Esophagus squamous epithelium (tissue), 5 donors: ENCODE measurements at places on chromosomes 12 and 14.

- DNase-seq: no peak
Observed at GRCh38 chr12:98752726-98753125, 107.6 kb downstream of the APAF1 start.

- no peak for DNase-seq
Observed at GRCh38 chr12:12997734-12998133, 2.3 kb downstream of the HEBP1 start.

- DNase-seq: no peak
Observed at GRCh38 chr14:21768116-21768874, 94.7 kb upstream of the OR4E1 start.

DNA sequence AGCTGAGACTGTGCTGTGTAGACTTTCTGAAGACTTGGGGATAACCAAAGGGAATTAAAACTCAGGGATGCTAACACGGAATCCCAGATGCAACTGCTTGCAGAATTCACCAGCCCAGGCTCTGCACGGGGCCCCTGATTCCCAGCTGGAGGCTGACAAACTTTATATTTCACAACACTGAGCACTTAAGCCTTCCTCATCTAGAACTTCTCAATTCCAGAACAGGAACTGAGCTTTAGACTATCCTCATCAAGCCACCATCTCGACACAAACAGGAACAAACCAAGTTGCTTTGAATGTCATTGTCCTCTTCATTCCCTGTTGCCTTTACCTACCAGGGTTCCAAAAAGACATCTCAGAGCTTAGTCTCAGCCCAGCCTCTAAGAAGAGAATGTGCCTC is 22.2 kb downstream of the CCDC63 start:
- no peak for DNase-seq

DNA sequence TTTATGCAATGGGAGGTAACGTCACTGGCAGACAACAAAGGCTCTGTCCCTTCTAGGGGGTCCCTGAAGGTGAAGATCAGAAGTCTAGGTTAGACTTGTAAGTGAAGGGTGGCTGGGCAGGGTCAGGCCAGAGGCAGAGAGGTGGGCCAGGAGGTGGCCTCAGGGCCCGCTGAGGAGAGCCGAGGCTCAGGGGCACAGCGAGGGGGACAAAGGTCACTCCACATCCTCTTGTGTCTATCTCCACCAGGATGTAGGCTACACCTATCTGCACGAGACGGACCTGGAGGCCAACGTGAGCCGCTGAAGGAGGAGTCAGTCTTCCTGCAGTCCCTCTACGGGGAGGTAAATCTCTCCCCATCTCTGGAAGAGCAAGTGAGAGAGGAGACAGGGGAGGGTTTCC is 20.3 kb downstream of the KRT85 start:
- no peak for DNase-seq

DNA sequence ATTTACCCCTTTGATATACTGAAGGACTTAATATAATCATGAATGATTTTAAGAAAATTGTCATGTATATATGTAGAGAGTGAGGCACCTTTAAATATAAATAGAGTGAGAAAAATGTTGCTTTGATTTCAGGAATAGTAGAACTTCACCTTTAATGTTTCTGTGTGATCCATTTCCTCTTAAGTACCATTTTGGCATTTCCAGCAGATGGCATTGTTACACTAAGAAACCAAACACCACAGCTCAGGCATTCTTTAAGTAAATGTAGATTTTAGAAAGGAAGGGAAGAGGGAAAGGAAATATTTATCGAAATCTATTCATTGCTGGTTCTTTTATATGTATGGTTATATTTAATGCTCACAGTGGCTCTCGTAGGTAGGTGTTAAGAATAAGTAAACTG is 556.7 kb upstream of the FBXO33 start:
- no peak for DNase-seq

DNA sequence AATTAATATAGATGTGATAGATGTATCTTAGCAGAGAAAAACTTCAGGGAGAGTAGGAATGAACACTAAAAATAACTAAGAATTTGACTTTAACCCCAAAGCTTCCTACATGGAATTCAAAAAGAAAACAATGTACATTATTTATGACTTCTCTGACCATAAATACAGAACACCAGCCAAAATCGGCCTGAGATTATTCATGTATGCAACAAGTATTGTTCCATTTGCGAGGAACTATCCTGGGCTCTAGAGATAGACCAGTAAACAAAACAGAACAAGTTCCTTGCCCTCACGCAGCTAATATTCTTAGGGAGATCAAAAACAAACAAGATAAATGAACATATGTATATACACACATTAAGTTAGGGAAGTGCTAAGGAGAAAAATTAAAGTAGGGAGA is 432.3 kb upstream of the SOX5 start:
- no peak for DNase-seq

GRCh38 chr12:124399622-124400021 is 104.7 kb downstream of the RFLNA start:
- no peak for DNase-seq

- DNase-seq: no peak
Observed at GRCh38 chr12:124995200-124995961, 1.9 kb downstream of the BRI3BP start.

- DNase-seq: no peak
Observed at GRCh38 chr12:108187831-108188230, 58.7 kb downstream of the WSCD2 start.

GRCh38 chr14:74867673-74868072 is 8.3 kb downstream of the PROX2 start:
- no peak for DNase-seq

GRCh38 chr14:91884664-91885063 is 17.3 kb upstream of the TC2N start:
- DNase-seq: no peak

DNA sequence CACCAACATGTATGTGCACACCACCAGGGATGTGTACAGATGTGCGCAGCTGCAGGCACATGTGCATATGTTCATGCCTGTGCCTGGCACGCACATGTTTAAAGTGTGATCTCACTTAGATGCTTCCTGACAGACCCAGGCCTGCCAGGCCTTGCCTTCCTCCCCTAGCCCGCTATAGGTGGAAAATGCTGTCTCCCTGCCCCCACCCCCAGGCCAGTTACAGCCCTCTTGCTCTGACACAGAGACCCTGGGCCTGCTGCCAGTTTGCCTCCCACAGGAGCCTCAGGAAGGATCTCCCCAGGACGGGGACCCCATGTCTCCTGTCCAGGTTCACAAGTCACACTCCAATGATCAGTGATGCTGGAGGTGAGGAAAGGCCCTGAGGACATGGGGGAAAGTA is 21.6 kb downstream of the FIGNL2 start:
- DNase-seq: no peak

DNA sequence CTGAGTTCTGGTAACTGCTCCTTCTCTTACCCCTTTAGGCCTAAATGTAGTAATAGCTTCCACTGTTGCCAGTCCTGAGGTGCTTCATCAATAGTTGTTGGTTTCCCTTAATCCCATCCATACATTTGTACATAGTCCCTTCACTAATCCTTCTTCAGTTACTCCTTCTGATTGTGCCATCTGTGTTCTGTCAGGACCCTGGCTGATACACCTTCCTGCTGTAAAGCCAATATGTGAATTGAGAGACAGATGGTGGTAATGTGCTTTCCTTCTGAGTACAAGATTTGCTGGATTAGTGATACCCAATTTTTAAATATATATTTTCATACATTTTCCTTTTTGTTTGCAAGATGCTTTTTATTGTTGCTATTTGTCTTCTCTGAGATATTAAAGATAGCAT is 66.4 kb downstream of the OTOGL start:
- DNase-seq: no peak

DNA sequence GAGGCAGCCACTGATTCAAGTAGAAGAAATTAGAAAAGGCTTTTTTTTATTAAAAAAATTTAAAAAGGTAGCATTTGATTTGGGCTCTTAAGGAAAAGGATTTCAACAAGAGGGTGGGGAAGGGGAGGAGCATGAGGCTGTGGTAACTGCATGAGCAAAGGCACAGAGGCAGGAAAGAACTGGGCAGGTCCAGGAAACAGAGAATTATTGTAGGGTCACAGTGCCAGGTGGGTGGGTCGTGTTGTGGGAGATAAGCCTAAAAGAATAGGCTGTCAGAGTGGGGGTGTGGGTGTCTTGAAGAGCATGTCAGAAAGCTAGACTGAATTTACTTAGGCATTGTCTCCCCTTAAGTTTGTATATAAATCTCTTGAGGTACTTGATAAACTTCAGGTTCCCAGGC is 7.8 kb downstream of the LIMA1 start:
- no peak for DNase-seq

GRCh38 chr14:66974397-66975025 is 214.7 kb upstream of the GARIN2 start:
- no peak for DNase-seq

DNA sequence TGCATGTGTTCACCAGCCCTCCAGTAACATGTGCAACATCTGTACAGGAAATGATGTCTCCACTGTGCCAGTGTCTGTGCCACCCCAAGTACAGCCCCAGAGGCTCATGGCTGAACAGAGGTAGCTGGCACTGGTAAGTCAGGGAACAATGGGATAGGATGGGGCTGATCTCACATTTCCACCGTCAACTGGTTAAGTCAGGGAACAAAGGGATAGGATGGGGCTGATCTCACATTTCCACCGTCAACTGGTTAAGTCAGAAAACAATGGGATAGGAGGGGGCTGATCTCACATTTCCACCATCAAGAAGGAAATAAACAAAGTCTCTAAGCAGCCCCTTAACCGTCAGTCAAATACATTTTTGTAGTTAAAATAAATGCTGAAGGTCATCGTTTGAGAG is 246.6 kb downstream of the TMEM132D start:
- no peak for DNase-seq

DNA sequence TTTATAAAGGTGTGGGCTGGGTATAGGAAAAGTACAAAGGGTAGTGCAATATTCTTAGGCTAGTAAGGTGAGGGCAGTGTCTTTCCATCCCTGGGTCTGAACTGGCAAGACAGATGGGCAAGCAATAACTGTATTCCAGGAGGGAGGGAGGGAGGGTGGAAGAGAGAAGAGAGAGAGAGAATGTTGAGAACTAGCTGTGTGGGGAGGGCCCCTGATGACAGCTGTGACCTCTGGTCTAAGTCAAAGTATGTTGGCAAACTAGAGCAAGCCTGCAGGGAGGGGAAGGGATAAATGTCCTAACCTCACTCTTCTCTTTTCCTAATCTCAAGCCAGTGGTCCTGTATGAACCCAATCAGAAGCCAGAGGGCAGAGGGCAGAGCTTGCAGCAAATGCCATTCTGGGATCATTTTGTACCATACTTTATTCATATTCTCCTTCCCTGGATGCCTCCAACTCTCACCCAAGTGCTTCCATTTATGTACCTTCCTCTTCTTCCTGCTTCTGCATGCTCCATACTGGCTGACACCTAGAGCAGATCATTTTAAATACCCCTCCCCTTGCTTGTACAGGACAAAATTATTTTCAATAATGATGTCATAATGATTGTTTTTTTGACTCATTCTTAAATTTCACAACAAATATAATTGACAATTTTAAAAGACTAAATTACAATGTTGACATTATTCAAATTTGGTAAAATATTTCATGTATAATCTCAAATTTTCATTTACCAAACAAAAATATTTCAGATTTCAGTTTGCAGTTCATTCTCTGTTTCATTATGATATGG is 75.9 kb downstream of the AKAP6 start:
- no peak for DNase-seq

GRCh38 chr12:124726596-124727263 is 136.9 kb downstream of the SCARB1 start:
- no peak for DNase-seq

- no peak for DNase-seq
Observed at GRCh38 chr12:2290516-2291065, 237.8 kb downstream of the CACNA1C start.

DNA sequence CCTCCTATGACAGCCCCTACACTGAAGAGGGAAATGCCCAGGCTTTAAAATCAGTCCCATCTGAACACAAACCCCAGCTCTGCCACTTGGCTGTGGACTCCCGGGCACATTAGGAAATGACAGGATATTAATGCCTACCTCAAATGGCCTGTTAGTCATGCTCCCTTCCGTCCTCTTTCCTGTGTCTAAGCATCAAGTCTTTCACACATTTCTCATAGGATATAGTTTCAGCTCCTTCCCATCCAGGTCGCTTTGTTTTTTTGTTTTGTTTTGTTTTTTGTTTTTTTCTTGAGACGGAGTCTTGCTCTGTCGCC is 16.1 kb downstream of the PLEK2 start:
- no peak for DNase-seq

- DNase-seq: no peak
Observed at GRCh38 chr12:124949779-124950728, 35.6 kb upstream of the UBC start.

DNA sequence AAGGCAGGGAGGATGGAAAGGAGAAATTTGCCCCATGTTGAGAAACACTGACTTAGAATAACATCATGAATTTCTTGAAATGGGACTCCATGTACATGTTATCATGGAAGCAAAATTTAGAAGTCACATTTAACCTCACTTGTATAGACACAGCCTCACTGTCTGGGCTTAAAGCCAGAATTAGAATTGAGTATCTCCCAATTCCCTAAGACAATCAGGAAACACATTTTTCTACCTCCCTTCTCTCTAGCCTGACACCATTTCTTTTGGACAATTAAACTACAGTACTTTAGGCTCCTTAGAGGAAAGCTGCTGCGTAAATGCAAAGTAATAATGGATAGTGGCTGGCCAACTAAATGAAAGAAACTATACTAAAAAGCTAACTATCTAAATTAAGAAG is 795.5 kb downstream of the C12orf50 start:
- no peak for DNase-seq

DNA sequence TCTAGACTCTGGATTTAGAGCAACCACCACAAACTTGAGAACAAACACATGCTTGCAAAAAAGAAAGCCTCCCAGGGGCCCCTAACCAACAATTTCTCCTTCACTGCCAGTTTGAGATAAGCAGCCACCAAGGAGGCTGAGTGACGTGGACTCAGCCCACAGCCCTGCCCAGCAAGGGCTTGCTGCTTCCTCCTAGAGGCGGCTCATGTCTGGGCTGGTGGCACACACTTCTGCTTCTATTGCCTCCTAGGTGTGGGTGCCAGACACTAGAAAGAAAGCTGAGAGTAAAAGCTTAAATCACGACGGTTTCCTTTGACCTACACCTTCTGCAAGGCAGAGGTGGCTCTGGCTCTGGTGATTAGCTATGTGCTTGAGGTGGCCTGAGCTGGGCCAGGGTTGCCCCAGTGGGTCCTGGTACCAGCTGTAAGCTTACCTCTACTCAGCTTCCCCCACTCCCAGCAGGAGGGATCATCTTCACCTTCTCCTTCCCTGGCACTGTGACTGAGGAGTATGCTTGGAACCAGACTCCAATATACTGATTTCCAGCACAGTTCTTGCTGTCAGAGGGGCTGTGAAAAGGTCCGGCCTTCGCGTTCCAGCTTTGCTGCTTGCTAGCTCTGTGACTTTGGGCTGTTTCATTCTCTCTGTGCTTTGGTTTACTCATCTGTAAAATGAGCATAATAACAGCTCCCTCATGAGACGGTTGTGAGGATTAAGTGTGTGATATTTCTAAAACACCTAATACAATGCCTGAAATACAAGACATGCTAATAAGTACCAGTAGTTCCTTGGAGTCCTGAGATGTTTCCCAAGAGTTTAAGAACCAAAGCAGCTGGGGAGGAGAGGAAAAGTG is 89.7 kb upstream of the PARP11 start:
- no peak for DNase-seq

DNA sequence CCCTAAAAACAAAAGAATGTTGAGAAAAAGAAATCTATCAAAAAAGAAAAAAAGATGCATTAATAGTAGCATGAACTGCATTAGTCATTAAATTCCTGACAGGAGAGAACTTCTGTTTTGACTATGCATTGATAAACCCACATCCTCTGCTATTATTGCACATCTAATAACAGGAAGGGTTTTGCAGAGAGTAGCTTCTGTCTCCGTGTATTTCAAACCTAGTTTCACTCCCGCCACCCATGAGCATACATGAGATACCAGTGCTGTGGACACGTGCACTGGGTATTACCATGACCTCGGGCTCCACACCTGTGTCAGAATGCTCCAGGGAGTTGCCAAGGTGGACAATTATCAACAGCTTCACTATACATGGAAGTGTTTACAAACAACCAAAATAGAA is 449.1 kb upstream of the SOX5 start:
- DNase-seq: no peak
